Mammary epithelial cell (primary cell): ENCODE measurements at places on chromosomes 2 and 18. TPM values are rescaled to one million over a fixed set of nuclear protein-coding genes. Genes with fewer than 3 reads are reported as not detected.
A peak's percentile ranks its signal among the peaks of the same experiment; 100 is the strongest.

The COLEC11 gene
- total RNA-seq = not detected in 2 replicates

The CNTNAP5 gene
- total RNA-seq = not detected in 2 replicates

The GNAL gene
- total RNA-seq = 40.8 TPM

DNA sequence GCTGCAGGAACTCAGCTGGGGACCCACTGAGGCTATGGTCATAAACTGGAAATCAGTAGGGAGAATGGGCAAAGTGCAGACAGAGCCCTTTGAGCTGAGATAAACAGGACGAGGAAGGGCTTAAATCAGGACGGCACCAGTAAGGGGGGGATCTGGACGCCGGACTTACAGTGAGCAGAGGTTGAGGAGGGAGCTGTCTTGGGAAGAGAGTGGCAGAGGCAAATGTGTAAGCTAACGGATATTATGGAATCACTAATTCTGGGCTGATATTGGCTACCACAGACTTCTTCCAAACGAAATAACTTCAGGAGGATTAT lies 539 bp downstream of the CYP27A1 start:
- DNase-seq = no peak

DNA sequence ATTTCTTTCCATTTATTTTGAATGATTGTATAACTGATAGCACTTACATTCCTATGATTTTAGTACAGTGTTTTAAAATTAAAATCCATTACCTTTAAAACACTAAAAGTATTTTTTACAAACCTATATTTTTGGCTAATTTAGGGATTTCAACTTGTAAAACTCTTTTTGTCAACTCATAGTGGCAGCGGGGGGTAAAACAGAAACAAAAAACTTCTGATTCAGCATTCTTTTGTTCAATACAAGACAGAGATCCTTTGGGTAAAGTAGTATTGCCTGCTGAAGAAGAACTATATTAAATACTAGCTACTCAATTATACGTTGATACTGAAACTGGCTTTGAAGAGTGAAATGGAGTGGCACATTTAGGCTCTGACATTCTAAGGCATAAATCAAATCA lies 437.4 kb upstream of the CDH19 start:
- DNase-seq = no peak

DNA sequence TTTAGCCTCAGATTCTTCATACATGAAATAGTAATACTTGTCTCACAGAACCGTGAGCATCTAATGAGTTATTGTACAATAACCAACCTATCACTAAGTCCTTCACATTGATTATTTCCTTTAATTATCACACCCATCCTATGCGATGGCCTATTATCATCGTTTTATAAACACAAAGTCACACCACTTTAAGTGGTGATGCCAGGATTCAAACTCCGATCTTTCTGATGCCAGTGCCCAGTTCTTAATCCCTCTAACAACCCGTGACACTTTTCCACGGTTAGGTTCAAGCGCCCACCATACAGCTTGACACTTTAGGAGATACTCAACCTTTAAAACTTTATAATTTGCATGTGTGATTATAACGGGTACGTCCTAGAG lies 523 bp upstream of the ALMS1 start:
- peak; percentile 2 for DNase-seq

DNA sequence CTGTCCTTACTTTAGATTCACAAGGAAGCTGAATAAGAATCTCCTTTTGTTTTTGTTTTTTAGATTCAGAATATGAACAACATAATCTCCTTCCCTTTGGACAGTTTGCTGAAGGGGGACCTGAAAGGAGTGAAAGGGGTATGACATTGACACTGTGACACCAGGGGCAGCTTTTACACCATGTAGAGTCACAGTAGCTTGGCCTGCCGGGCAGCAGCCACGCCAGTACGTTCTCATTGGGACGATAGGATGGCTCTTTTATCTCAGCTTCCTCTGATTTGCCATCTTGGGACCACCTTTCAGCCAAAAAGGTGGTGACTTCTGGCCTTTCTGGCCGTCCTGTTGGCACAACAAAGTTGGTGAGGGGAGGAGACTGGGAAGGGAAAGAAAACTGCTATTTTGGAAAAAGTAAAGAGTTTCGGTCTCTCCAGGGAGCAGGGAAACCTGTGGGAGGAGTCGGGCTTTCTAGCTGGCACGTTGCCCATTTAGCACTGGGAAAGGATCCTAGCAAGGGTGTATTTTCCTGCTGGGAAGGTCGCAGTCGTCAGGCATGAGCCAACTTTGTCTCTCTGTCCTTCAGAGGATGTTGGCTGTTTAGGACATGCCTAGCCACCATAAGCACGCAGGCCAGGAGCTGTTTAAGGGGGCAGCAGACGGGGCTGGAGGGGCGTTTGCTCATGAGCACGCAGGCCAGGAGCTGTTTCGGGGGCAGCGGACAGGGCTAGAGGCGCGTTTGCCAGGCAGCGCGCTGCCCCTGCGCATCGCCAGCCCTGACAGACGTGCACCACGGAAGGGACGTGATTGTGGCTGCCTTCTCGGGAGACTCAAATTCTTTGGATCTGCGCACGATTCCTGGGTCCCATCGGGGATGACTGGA lies 104.6 kb downstream of the ITGB1BP1 start:
- peak; percentile 14 for DNase-seq

GRCh38 chr2:203934711-203935438 lies 1.7 kb upstream of the ICOS start:
- no peak for DNase-seq

DNA sequence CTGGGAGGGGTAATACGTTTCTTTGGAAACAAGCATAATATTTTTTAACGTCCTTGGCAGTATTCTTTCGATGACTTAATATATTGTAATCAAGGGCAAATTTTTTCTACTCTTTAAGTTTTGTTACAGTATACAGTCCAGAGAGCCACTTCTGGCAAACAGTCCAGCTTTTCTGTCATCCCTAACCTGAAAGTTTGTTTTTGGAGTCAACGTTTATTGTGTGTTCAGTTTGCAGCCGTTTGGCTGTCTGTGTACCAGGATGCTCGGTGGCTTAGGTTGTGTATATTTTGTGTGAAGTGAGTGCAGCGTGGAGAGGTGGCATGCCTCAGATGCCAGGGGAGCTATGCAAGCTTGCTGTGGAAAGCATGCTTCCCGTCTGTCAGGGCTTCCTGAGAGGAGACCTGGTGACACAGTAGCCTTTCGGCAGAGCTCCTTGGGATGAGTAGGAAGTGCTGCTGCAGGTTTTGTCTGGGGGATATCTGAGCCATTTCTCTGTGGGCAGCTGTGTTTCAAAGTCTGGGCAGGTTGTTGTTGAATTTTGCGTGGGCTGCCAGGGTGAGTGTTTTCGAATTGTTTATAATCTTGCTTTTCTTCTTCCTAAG lies 14.7 kb downstream of the MAP3K20 start:
- no peak for DNase-seq

DNA sequence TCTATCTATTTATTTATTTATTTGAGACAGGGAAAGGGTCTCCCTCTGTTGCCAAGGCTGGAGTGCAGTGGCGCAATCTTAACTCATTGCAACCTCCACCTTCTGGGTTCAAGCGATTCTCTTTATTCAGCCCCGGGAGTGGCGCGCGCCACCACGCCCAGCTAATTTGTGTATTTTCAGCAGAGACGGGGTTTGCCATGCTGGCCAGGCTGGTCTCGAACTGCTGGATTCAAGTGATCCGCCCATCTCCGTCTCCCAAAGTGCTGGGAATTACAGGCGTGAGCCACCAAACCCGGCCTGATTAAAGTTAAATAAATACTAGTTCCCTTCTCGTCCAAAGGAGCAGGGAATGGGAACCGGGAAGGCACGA lies 4.2 kb upstream of the CTDSP1 start:
- no peak for DNase-seq

GRCh38 chr2:20585710-20586594 lies 64.9 kb downstream of the HS1BP3 start:
- no peak for DNase-seq

DNA sequence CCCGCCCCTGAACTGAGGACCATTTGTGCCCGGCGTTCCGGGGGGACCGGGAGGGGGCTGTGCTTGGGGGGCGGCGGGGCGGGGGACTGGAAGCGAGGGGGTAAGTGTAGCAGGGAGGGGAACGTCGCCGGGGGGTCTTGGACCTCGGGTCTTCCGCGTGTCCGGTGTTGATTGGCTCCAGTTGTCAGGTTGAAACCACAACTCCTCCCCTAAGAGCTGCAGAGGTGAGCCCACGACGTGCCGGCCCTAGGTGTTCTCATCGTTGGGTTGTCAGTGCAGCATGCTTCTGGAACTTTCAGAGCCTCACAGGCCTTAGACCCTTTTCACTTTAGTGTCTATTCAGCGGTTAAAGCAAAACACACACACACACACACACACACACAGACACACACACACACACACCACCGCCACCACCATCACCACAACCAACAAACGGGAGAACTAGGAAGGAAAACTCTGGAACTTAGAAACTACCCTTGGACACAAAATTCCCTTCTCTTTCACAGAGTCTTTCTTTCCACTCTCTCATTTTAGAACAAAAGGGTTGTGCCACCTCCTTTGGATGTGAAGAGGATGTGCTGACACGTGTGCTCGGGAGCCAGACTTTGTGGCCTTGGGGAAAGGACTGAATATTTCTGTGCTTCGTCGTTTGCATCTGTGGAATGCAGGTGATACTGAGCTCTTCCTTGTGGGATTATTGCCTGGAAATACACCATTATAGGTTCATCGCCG lies 6.7 kb upstream of the DLX2 start:
- no peak for DNase-seq
